ENCODE measurements at places on chromosomes 2 and 18.
A peak's percentile ranks its signal among the peaks of the same experiment; 100 is the strongest.

- H3K27me3 ChIP-seq: no peaks in the 10 kb centered on the region
- H3K4me3 ChIP-seq: no peak overlapping the region
- no peak for DNase-seq
- H3K36me3 ChIP-seq: peaks cover 3% of the 10 kb centered on the region
- H3K4me1 ChIP-seq: no peaks in the 10 kb centered on the region
- H3K27ac ChIP-seq: no peak overlapping the region
Measured at GRCh38 chr2:33275689-33276444, 200.6 kb upstream of the RASGRP3 start.

DNA sequence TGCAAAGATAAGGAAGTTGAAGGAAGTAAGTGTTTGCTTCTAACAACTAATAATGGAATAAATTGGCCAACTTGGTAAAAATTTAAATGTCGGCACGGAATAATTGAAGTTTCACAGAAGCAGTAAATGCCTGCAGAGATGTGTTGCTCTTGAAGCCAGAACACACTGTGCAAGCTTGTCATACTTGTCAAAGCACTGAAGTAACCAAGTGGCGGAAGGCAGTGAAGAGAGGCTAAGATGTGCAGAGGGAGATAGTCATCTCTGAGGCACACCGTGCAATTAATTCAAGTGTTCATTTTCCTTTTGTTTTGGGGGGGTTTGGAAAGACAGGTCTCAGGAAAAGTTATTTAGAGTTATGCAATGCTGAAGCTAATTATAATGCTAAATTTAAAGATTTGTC is 5.2 kb downstream of the DCDC2C start:
- no peaks in the 10 kb centered on the region for H3K36me3 ChIP-seq
- DNase-seq: no peak
- H3K27me3 ChIP-seq: no peaks in the 10 kb centered on the region
- H3K4me1 ChIP-seq: no peaks in the 10 kb centered on the region
- no peak overlapping the region for H3K27ac ChIP-seq
- H3K4me3 ChIP-seq: no peak overlapping the region

DNA sequence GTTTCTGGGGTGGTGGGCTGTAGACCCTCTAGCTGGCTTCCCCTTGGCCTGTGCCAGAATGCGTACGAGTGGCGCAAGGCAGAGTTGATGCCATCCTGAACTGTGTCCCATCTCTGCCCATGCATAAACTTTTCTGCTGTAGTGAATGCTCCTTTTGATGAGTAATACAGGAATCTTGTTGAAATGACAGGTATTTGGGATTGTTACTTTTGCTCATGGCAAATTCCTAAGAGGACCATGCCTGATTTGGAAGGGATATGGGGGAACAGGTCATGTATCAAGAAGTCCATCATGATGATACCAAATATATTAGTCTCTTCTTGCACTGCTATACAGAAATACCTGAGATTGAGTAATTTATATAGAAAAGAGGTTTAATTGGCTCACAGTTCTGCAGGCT is 648.0 kb downstream of the SLC4A3 start:
- no peaks in the 10 kb centered on the region for H3K36me3 ChIP-seq
- H3K27ac ChIP-seq: no peak overlapping the region
- H3K27me3 ChIP-seq: no peaks in the 10 kb centered on the region
- H3K4me1 ChIP-seq: no peaks in the 10 kb centered on the region
- no peak for DNase-seq
- H3K4me3 ChIP-seq: no peak overlapping the region

DNA sequence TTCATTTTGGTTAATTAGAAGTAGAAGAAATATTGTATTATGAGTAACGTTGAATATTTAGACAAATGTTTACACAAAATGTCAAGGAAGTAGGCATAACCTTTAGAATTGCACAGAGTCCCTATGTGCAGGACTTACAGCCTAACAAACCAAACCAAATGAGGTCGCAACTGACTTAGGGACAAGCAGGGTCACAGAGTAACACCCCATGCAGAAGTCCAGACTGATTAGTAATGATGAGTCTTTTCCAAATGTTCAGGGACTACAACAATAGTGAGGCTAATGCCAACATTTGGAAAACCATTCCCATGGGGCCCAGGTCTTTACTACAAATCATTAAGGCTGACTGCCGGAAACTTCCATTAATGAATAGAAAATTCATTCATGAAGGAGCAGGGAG is 452.5 kb upstream of the CHAC2 start:
- H3K36me3 ChIP-seq: no peaks in the 10 kb centered on the region
- H3K27ac ChIP-seq: no peak overlapping the region
- H3K4me1 ChIP-seq: no peaks in the 10 kb centered on the region
- DNase-seq: no peak
- no peaks in the 10 kb centered on the region for H3K27me3 ChIP-seq

DNA sequence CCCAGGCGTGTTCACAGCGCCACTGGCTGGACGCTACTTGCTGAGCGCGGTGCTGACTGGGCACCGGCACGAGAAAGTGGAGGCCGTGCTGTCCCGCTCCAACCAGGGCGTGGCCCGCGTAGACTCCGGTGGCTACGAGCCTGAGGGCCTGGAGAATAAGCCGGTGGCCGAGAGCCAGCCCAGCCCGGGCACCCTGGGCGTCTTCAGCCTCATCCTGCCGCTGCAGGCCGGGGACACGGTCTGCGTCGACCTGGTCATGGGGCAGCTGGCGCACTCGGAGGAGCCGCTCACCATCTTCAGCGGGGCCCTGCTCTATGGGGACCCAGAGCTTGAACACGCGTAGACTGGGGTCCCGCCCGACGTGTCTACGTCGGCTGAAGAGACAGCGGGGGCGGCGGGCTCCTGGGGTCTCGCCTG is 891 bp upstream of the KHK start:
- H3K36me3 ChIP-seq: no peaks in the 10 kb centered on the region
- H3K4me3 ChIP-seq: peak overlapping the region; percentile 52
- no peaks in the 10 kb centered on the region for H3K27me3 ChIP-seq
- H3K4me1 ChIP-seq: peaks cover 25% of the 10 kb centered on the region

- no peaks in the 10 kb centered on the region for H3K36me3 ChIP-seq
- no peak overlapping the region for H3K27ac ChIP-seq
- H3K27me3 ChIP-seq: no peaks in the 10 kb centered on the region
- no peak for DNase-seq
Measured at GRCh38 chr2:200155652-200156051, 150.8 kb upstream of the SPATS2L start.
